ENCODE measurements at places on chromosomes 7 and 10.
A peak's percentile ranks its signal among the peaks of the same experiment; 100 is the strongest.

DNA sequence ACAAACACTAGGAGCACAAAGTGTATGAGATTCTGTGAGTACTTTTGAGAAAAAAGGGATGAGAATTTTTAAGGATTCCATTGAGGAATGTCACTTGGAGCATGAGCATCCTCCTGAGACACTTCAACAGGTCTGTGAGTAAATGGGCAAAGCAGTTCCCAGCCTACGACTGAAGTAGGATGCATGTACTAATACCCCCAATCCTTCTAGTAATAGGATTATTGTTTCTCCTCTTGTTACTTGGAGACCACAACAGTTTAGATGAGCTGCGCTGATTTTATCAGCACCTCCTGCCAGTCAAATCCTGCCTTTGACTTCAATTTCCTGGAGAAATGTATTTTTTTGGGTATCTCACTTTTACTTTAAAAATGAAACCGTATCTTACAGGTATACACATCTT is 820 bp downstream of the BBS9 start:
- no peak for DNase-seq

DNA sequence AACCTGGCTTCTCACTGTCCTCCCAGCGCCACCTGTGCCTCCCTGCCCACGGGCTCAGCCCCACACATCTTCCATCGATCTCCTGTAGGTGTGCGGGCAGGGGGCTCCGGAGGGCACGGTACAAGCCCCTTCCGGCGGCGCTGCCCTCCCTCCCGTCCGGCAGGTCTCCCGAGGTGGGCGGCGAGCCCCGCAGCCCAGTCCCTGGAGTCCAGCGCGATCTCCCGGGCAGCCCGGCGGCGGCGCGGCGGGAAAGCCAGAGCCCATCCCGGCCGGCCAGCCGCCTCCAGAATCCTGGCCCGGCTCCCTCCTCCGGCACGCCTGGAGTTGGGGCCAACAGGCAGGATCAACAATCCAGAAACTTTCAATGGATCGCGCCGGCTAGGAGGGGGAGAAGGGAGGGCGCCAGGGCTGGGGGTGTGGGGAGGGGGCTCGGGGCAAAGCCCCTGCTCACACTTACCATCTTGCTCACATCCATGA is 100.1 kb downstream of the HIP1 start:
- no peak for DNase-seq

GRCh38 chr10:84665883-84666463 is 337.6 kb downstream of the CCSER2 start:
- DNase-seq, result no peak

DNA sequence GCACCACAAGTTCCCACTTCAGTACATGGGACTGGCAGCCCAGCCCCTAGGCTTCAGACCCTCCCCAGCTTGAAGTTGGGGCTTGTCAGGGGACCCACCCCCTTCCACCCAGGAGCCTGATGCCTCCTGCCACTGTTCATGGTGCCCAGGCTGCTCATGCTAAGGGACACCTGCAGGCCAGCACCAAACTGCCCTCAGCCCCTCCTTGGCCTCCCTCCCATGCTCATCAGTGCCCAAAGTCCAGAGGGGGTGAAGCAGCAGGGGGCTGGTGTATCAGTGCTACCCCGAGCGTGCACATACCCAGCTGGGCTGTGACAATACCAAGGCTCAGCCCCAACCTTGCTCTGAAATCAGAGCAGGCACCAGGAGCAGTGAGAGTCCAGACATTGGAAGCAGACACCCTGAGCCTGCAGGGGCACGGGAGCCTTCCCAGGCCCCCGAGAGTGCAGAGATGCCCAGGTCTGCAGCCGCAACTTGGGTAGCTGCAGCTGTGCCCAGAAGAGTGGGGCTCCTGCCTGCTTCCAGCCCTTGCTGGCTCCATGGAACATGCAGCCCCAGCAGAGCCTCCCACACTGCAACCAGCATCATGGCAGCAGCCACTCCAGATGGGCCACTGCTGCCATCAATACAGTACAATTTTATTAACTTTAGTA is 79.0 kb downstream of the MTERF1 start:
- DNase-seq, result no peak

DNA sequence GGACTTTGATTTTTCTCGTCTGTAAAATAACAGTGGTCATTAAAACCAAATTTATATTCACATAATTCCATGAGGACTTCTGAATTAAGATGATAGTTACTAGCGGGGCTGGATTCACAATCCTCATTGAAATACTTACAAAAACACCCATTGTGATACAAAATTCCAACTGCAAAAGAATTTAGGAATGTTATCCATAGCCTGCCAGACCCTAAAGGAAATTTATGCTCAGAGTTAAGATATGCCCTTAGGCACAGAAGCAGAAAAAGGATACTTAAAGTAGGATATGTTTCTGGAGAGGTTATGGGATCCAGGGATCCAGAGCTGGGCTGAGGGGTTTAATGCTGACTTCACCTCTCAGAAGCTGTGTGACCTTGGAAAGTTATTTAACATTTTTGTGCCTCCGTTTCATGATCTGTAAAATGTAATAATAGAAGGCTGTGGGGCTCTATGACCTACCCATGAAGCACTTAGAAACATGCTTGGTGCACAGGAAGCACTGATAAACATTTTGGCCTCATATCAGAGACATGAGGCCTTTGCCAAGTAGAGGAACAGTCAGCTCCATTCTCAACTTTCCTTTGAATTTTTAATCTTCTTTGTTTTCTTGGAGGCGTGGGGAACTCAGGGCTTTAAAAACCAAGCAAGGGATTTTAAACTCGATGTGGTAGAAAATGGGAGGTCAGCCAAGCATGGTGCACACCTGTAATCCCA is 744.7 kb downstream of the KCNMA1 start:
- DNase-seq, result no peak

- no peak for DNase-seq
Measured at GRCh38 chr7:27784399-27785053, 44.6 kb downstream of the TAX1BP1 start.

GRCh38 chr7:139231513-139232376 is 708 bp downstream of the UBN2 start:
- DNase-seq, result peak; percentile 2

DNA sequence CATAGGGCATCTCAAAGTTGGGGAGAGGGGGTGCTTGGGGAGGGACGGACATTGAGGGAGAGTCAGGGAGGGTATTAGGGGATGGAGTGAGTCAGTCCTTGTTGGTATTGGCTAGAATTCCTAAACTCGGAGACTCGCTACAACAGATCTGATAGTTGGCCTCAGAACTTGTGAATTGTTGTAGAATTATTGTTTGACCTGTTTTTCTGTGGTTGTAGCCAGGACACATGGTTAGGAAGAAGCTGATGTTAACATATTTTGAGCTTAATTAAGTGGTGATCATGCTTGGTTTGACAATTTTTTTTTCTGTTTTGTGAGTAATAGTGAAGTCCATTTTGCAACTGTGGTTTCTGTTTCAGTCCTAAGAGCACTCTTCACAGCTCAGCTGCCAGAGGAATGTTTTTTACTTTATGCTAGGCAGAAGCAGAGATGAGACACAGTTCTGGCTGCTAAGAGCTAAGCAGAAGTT is 1190.3 kb upstream of the C7orf33 start:
- DNase-seq, result no peak

- DNase-seq, result no peak
Measured at GRCh38 chr10:78528749-78529204, 495.1 kb downstream of the RPS24 start.

DNA sequence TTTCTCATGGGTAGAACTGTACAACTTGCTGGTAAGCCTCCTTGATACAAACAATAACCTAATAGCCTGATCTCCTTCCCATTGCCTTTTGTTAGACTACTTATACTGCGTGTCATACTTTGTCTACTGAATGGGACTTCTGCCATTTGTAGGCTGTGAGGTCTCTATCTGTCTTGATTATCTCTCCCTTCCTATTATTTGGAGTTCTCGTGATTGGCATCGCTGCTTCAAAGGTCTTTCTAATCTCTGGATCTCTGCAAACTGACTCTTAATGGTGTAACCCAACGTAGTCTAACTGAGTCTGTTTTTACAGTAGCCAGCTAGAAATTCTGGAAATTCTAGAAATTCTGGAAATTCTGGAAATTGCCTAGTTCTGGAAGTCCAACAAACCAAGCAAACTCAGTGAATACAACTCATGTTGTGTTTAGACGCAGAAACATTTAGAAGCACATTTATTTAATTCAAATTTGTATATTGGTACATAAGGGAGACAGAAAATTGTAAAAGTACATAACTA is 29.8 kb downstream of the PHYHIPL start:
- DNase-seq, result no peak

GRCh38 chr7:12771378-12771877 is 84.0 kb downstream of the ARL4A start:
- DNase-seq, result no peak

DNA sequence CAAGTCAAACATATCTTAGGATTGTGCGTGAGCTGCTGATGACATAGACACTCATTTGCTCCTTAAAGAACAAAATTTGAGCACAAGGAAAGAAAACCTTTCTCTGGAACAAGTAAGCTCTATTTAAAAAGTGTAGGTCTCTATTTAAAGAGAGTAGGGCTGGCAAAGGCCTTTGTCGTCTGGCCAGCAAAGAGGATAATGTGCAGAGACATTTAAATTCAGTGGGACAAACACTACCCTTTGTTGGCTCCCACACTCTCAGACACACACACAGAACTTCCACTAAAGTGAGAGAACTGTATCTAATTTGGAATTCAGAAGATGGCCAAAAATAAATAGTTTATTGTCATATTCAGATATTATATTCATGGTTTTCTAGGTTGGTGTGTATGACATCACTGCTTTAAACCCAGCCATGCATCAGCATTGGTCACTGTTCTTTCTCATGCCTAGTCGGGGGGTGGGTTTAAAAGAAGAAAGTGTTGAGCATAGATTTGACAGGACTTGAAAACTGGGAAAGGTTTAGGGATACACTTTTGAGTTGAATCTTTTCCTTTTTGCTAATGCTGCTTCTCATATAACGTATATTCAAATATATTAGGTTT is 49.5 kb upstream of the HDAC9 start:
- DNase-seq, result no peak

GRCh38 chr7:114050571-114050970 is 131.8 kb upstream of the PPP1R3A start:
- no peak for DNase-seq

DNA sequence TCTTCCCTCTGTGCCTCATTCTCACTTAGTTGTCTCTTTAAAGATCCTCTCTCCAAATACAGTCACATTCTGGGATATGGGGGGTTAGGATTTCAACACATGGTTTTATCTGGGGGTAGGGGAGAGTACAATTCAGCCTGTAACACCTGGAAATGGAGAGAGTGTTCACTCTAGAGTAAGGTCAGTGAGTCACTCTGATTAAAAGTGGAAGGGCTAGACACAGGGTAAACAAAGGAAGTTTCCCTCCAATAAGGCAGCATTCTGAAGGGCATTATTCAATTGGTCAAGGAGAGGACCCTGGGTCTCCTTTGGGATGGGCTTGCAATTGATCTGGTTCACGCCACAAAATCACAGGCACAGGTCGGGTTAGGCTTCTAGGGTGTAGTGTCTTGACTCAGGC is 232.8 kb upstream of the NPSR1 start:
- no peak for DNase-seq

DNA sequence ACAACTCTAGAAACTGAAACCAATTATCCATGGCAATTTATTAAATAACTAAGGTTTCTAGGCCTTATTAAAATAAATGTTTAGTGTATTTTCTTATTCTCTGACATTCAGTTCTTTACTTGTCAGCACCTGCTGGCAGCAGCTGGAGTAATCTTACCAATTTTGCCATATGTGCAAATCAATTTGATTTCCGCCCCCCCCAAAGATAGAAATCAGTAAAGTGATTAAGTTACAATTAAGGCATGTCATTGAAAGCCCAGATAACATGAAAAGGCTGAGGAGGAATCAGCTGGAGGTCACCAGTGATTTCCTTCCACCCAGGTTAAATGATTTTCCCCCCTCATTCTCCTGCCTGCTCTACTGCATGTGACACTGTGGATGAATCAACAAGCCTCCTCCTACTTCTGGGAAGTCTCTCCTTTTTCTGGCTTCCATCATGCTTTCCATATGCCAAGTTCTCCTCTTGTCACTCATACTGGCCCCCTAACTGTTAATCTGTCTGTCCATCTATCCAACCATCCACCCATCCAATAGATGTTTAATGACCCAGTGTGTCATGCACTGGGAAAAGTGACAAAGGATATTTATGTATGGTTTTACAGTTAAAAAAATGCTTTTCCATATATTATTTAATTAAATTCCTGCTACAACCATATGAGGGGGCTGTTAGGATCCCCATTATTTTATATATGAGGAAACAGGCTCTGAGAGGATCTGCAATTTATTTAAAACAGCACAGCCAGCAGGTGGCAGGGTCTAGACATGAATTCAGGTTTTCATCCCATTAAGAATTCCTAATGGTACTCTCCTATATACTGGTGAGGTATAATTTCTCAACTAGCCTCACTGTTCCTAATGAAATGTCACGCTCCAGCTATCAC is 116.5 kb downstream of the ATXN7L1 start:
- no peak for DNase-seq

- DNase-seq, result no peak
Measured at GRCh38 chr10:102752934-102753664, 9.4 kb downstream of the WBP1L start.

DNA sequence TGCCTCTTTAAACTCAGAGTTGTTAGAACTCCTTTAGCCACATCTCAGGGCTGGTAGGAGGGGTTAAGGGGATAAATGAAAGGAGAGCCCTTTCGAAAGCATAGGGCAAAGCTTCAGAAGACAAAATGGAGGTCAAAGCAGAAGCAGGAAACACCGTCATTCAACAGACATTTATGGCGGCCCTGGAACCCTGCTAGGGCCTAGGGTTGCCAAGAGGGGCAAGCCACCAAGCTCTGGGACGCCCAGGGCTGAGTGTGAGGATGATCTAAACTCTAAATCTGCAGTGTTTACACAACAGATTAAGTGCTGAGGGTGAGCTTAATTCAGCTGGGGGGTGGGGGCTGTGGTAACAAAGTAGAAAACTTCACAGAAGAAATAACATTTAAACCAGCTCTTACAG is 79.0 kb upstream of the NFE2L3 start:
- no peak for DNase-seq

GRCh38 chr7:226281-226895 is 34.0 kb downstream of the FAM20C start:
- DNase-seq, result no peak

Data from stimulated activated CD8-positive, alpha-beta memory T cell treated with anti-CD3 and anti-CD28 coated beads, Interleukin-2, amount 100 ng/mL, for 1 hour (primary cell).